NCI-H69 (cell line): ENCODE measurements at places on chromosomes 13 and 19.

- no peak for DNase-seq
Measured at GRCh38 chr13:49454388-49455006, 10.4 kb downstream of the SETDB2 start.

DNA sequence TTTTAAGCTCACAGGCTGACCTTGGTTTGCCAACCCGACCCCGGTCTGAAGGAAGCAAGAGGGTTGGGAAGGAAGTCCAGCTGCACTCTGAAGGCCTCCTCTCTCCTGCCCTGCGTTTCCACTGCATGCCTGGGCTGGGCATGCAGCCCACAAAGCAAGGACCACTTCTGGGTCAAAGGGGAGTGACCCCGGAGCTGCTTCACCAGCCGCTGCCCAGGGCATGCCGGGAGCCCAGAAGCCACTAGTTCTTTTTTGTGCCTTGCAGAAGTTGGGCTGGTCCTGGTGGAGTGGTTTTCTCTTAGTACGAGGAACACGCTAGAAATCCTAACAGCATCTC lies 166.7 kb downstream of the FLT1 start:
- DNase-seq, result no peak

- peak; percentile 93 for DNase-seq
Measured at GRCh38 chr13:52850396-52851136, 2.1 kb upstream of the PCDH8 start.

DNA sequence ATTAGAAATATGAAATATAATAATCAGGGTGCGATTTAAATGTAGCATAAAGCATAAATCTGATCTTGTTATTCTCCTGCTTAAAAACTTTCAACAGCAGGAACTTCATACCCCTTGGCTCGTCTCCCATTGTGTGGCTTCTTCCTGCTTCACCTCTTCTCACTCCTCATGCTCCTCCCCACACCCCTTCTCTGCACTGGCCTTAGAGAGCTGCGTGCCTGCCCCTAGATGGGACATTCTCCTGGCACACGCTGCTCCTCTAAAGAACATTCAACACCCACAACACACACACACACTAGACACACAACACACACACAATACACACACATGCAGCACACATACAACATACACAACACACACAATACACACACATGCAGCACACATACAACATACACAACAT lies 104.6 kb upstream of the RAP2A start:
- no peak for DNase-seq

DNA sequence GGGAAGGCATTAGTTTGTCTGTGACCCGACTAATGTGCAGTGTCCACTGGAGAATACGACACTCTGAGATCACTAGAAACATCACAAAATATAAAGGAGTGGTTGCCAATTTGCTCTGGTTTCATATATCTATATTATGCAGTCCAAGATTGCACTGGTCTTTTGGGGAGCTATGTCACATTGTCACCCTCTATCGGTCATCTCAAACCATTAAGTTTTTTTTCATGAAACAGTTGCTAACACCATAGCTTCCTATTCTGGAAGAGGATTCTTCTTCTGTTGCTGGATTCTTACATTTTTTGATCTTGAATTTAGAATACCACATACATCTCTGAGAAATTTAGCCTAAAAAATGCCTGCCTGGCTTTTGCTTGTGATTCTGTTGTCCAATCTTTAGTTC lies 168.6 kb downstream of the LACC1 start:
- no peak for DNase-seq

- DNase-seq, result no peak
Measured at GRCh38 chr19:33659835-33660234, 38.1 kb downstream of the CHST8 start.

- DNase-seq, result no peak
Measured at GRCh38 chr13:78649997-78650716, 8.8 kb downstream of the OBI1 start.

GRCh38 chr19:44003461-44004009 lies 778 bp downstream of the ZNF230 start:
- DNase-seq, result peak; percentile 50

- no peak for DNase-seq
Measured at GRCh38 chr19:3281026-3281425, 56.6 kb downstream of the CELF5 start.

DNA sequence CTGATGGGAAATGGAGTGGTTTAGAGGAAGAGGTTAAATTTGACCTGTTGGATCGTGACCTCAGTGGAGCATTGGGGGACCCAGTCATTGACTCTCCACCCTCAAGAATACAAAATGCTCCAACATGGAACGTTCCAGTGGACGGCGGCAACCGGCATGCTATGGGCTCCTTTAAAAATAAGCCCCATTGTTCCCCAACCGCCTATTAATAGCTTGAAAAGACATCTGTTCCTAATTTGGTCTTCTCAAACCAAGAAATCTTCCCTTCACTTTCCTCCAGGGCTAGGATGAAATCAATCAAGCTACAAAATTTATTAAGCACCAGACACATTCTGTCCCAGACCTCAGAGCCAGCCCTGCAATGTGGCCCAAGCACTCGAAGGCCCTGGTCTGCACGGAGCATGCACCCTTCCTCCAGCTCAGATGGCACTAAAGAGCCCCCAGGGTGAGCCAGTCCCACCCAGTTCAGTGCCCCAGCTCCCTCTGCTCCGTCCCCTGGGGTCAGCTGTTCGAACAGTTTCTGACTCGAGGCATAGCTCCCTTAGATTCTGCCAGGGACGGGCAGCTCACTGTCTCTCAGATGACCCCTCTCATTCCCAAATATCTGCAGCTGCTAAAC lies 22.5 kb upstream of the VSTM2B start:
- DNase-seq, result no peak

- DNase-seq, result no peak
Measured at GRCh38 chr19:38155453-38155852, 68.6 kb downstream of the DPF1 start.

DNA sequence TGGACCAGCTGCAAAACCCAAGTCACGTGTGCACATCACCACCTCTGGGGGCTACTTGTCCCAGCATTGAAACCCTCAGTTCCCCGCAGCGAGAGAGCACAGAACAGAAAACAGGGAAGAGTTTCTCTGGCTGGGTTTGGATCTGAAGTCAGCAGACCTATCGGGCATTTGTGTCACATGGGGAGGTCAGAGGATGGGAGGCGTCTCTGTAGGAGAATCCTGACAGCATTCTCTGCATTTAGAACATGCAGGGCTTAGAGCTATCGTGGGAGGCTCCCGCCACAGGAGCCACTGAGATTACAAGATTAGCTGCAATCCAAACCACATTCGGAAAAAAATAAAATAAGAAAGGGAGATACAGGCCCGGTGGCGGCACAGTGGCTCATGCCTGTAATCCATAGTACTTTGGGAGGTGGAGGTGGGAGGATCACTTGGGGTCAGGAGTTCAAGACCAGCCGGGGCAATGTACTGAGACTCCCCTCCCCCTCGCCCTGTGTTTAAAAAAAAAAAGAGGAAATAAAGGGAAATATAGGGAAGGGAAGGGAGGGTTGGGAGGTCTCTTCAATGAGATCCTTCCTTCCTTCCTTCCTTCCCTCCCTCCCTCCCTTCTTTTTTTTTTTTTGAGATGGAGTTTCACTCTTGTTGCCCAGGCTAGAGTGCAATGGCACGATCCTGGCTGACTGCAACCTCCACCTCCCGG lies 2.9 kb upstream of the TLE6 start:
- no peak for DNase-seq

- DNase-seq, result no peak
Measured at GRCh38 chr13:30268673-30269072, 38.7 kb downstream of the KATNAL1 start.

DNA sequence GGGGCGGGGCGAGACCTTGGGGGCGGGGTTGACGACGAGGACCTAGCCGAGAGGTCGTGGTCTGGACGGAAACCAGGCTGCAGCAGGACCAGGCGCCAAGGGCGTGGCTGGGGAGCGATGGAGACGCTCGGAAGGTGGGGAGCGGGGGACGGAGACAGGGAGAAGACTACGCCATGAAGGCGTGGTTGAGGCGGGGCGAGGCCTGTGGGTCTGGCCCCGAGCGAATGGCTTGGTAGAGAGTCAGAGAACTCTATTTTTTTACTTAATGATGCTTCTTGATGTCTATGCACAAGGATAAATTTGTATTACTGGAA lies 674 bp upstream of the FBXL12 start:
- DNase-seq, result no peak

- no peak for DNase-seq
Measured at GRCh38 chr13:40484101-40484800, 182.2 kb downstream of the FOXO1 start.

GRCh38 chr13:99307648-99308339 lies 595 bp upstream of the GPR183 start:
- DNase-seq, result peak; percentile 30

DNA sequence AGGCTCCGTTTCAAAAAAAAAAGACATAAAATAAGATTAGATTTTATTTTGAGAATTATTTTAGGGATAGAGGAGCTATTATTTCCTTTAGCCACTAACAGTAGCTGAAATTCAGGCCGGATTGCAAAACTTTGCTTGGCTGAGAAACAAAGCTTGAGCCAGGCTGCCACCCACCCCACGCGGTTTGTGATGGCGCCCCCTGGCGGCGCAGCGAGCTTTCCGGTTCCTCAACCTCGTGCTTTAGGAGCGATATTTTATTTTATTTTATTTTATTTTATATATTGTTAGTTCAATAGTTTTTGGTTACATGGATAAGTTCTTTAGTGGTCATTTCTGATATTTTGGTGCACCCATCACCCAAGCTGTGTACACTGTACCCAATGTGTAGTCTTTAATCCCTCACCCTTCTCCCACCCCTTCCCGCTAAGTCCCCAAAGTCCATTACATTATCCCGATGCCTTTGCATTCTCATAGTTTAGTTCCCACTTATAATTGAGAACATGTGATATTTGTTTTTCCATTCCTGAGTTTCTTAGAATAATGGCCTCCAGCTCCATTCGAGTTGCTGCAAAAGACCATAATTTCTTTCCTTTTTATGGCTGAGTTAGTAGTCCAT lies 19.8 kb upstream of the CEACAM4 start:
- peak; percentile 32 for DNase-seq
